ENCODE measurements at places on chromosomes 1 and 21.
A peak's percentile ranks its signal among the peaks of the same experiment; 100 is the strongest.

DNA sequence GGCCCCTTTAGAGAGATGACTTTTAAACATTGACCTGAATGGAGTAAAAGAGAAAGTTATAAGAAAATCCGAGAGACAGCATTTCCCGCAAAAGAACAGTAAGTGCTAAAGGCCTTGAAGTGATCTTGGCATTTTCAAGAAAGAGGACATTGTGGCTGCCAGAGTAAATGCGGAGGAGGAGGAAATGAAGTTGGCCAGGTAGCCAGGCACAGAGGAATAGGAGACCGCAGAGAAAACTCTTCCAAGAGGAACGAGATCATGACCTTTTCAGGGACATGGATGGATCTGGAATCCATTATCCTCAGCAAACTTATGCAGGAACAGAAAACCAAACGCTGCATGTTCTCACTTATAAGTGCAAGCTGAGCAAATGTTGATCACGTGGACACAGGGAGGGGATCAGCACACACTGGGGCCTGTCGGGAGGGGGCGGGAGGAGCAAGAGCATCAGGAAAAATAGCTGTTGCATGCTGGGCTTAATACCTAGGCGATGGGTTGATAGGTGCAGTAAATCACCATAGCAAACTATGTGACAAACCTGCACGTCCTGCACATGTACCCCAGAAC lies 49.7 kb downstream of the EEIG2 start:
- no peak for DNase-seq

DNA sequence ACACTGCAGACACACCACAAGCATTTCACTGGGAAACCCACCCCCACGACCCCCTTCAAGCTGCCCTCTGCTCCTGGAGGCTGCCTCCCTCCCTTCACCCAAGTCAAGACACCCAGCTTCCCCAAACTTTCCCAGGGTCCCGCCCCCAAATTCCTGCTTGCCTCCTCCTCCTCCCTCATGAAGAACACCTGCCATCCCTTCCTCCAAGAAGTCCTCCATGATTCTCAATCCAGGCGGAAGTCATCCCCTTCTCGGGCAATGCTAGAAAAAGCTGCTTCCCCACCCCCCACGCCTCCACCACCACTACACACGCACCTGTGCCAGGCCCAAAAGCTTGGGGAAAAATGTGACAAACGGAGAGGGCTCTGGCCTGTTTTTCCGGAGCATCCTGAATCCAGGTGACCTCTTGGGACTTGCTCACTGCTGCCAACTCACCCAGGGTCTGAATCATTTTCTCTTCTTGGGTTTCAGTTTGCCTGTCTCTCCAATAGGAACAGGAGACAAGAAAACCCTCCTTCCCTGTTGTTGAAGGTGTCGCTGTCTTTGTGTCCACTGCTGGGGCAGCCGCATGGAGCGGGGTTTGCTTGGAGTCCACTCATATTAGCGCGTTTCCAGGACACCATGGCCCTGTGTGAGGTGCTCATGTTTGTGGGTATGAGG lies 101.0 kb upstream of the CASZ1 start:
- no peak for DNase-seq

GRCh38 chr1:6897138-6897537 lies 111.9 kb downstream of the CAMTA1 start:
- no peak for DNase-seq

- no peak for DNase-seq
These were observed 43.1 kb downstream of the SKI start for GRCh38 chr1:2271211-2271721.

DNA sequence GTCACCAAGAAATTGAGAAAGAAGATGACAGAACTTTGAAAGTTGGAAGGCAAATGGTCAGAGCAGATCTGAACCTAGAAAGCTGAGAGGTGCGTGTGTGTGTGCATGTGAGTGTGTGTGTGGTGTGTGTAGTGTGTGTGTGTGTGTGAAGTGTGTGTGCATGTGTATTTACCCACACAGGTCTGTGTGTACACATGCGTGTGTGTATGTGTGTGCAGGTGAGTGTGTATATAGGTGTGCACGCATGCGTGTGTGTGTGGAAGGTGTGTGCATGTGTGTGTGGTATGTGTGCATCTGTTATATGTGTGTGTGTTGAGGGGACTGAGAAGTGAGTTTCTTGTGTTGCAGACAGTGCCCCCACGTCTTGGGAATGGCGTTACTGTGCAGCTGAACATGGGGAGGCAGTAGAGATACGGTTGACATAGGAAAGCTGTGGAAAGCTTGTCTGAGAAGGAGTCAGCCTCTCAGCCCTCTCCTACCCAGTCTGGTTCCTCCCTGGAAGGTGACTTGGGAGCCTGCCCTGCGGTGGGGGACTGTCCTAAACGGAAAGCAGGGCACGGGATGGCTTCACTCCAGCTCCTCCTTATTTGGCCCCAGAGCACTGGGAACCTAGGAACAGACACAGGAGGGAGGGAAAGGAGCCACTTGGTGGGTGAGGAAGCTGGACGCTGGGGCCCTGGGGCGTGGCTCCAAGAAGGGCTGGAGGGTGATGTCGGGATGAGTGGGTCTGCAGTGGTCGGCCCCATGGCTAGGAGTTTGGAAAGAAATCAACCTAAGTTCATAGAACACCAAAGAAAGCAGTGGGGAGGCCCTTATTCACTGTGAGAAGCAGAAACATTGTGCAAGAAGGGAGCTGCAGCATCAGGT lies 97.2 kb downstream of the PCBP3 start:
- DNase-seq, result no peak

- no peak for DNase-seq
These were observed 63.6 kb downstream of the NIBAN1 start for GRCh38 chr1:184910691-184911091.

DNA sequence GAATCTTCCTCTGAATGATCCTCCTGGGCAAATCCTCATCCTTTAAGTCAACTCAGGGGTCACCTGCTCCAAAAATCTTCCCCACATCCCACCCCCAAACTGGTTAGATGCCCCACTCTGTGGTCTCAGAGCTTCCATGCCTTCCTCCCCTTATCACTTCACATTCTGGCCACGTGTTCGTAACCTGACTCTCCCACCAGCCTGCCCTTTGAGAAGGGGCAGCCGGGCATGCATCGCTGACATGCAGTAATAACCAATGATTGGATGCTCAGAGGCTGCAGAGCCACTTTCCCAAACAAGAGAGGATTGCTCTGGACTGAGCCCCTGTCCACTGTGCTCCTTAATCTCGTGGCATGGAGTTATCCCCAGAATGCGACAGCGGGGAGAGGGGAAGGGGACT lies 7.0 kb downstream of the LELP1 start:
- DNase-seq, result no peak

- no peak for DNase-seq
These were observed 5.7 kb upstream of the C1orf162 start for GRCh38 chr1:111467865-111468716.

DNA sequence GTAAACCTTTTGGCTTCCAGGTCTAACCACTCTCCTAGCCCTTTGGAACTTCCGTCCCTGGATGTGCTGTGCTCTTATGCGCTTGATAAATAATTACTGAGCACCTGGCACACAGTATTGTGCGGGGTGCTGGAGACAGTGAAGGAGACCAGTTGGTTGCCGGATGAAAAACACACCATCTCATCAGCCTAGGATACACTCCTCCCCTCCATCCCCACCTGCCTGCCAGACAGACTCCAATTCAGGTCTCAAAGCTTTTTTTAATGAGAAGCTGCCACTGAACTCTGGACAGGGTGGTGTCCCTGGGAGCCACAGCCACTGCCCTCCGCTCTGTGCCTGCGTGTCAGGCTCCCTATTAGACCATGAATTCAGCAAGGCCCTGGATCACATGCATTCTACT lies 9.2 kb downstream of the GNB1 start:
- DNase-seq, result no peak

DNA sequence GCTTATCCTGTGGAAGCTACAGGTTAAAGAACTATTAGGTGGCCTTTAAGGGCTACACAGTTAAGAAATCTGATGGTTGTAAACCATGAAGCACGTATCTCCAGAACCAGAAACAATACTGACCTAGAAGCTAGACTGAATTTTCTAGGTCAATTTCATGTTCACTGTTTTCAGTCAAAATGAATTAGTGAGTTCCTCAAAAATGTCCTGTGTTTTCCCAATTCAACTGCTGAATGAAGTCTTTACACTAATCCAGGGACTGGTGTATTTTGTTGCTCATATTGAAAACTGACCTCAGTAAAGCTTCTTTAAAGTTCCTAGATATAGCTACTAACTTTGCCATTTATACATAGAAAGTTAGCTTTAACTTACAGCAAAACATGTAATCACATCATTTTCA lies 6.0 kb downstream of the HNRNPU start:
- no peak for DNase-seq

DNA sequence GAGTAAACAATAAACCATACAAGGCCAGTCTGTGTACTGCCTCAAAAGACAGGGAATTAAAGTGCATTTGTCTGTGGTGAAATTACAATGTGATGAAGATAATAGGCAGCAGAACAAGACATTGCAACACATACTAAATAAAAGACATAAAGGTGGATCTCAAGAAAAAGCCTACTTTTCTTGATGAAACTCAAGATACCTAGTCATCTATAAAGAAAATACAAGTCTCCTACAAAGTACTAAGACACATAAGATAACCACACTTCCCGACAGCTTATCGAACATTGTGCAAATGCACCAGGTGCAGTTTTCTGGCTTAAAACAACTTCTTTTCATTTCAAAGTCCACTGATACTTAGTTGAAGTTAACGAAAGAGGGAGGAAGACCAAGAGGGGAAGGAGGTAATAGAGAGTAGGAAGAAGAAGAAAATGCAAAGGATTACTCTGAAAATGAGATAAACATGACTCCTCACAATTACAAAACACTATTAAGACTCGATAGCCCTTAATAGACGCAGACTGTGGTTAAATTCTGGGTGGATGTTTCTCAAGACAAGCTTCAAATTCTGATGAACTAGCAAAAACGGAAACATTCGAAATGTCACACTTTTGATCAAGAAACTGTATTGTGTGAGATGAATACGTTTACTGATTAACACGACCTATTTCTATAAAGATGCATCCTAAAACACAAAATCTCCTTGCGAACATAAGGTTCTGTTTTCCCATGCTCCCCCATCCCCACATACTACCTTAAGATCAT lies 2.0 kb downstream of the HNRNPR start:
- DNase-seq, result no peak

- DNase-seq, result no peak
These were observed 156.9 kb downstream of the LRRC40 start for GRCh38 chr1:70048336-70049094.

DNA sequence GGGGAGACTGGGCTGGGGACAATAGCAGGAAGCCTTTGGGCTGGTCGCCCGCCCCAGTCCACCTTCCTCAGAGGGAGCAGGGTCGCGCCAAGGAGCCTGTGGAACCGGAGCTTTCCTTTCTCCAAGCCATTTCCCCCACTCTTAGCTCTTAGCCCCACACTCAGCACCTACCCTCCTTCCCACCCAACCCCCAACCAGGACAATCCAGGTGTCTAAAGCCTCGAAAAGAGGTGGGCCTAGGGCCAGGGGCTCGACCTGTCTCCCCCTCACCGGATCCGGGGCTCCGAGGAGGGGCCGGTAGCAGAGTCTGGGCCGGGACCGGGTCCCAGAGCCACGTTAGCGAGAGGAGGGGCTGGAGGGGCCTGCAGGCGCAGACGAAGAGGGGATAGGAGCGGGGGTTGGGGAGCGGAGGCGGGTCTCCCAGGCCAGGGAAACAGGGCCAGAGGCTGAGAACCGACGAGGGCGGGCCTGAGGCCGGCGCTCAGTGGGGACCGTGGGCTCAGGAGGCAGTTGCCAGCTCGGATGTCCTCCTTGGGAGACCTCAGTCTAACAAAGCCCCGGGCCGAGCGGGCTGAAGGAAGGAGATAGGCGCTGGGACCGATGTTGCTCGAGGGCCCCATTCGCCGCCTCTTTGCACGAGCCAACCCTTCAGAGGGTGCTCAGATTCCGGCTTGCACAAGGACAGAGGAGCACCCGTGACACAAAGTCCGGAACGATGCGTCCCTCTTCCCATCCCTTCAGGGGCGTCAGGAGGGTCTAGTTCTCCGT lies 943 bp downstream of the SEMA6C start:
- peak; percentile 72 for DNase-seq

DNA sequence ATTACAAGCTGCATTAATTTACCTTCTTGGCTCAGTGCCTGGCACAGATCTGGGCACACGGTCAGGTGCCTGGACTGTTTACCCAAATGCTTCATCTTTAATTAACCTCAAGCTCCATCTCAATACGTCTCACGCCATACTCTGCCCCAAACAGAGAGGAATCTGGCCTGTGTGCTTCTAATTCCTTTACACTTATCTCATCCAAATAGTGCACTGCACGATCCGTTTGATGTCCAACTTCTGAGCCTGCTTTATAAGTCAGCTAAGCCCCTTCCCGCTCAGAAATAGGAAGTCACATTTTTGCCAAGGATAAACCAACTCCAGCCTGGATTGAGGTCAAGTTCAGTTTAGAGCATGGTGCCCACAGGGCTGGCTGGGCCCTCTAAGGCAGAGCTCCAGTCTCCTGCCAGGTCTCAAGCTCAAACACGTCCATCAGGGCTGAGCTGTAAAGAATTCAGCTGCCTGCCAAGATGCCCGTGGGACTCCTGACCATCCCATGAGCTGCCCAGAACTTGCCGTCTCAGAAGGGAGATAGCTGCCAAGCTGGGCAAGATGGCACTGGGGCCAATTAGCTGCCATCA lies 233.5 kb downstream of the TRABD2B start:
- no peak for DNase-seq

GRCh38 chr1:174800876-174801275 lies 198.9 kb upstream of the CACYBP start:
- no peak for DNase-seq

DNA sequence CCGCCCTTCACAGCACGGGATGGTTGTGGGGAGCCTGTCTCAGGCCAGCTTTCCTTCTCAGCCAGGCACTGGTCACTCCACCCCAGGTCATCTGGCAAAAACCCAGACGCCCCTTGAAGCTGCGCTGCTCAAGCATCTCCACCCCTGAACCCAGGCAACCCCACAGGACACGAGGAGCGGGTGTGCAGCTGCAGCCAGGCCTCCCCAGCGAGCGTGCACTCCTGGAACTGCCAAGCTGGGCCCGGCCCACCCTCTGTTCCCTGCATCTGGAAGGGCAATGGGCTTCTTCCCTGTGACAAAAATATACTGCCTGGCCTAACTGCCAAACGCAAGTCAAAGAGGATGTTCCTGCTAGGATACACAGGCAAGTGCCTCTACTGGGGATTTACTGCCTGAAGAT lies 39.7 kb downstream of the SLC66A1 start:
- DNase-seq, result no peak

GRCh38 chr1:115900856-115901255 lies 59.9 kb upstream of the NHLH2 start:
- DNase-seq, result no peak

- DNase-seq, result peak; percentile 86
These were observed 432 bp upstream of the SIM2 start for GRCh38 chr21:36698385-36698980.

GRCh38 chr1:44047131-44047530 lies 15.9 kb upstream of the SLC6A9 start:
- DNase-seq, result no peak

DNA sequence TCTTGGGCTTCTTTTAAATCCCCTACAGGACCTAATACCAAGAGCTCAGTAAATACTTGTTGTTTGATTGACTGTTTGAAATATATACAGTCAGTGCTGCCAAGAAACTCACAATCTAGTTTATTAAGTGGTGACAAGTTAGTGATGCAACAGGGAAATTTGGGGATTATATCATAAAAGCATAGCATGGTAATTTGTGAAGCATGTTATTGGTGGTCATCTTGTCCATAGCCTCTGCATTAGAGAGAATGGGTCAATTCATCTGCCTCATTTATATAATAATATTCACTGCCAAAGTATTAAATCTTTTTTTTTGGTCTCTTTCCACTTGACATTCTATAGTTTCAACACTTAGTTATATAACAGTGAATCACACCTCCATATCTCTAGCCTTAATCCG lies 138.2 kb upstream of the SPAG17 start:
- no peak for DNase-seq

- DNase-seq, result peak; percentile 78
These were observed 3.5 kb upstream of the PEAR1 start for GRCh38 chr1:156889802-156890580.
